ENCODE measurements at places on chromosomes 6 and 20.

GRCh38 chr6:15331629-15332251 is 85.9 kb downstream of the JARID2 start:
- no peak for DNase-seq

GRCh38 chr6:88631830-88632229 is 331.6 kb downstream of the RNGTT start:
- DNase-seq: no peak

DNA sequence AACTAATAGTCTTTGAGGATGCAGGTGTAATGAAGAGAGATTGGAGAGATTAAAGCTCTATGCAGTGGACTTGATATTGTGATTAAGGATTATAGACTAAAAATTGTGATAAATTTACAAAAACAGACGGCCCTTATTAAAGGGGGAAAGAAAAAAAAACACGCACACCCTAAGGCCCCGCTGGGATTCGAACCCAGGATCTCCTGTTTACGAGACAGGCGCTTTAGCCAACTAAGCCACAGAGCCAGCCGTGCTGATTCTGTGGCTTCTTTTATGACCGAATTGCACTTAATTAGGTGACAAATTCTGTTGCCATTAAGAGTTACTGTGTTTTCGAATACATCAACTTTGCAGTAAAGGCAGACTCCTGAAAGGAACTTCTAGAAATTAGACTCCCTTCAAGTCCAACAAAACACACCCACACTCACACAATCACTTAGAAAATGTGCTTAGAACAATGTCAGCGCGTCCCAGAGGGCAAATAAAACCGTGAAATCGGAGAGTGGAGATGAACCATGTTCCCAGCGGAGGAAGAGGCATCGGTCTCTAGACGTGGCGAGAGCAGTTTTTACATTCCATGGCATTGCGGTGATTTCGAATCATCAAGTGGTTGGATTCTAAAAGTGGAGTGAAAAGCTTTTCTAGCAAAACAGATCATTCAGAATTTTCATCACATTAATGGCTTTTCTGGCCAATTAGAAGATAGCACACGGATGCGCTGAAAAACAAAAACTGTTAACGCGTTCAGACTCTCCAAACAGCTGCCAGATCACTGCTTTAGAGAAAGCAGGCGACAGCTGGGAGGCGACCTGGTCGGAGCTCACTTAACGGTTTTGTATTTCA is 122.6 kb downstream of the GPX5 start:
- peak; percentile 85 for DNase-seq

GRCh38 chr6:54719633-54720032 is 126.9 kb upstream of the FAM83B start:
- no peak for DNase-seq

GRCh38 chr6:149357726-149358538 is 40.4 kb downstream of the TAB2 start:
- no peak for DNase-seq

DNA sequence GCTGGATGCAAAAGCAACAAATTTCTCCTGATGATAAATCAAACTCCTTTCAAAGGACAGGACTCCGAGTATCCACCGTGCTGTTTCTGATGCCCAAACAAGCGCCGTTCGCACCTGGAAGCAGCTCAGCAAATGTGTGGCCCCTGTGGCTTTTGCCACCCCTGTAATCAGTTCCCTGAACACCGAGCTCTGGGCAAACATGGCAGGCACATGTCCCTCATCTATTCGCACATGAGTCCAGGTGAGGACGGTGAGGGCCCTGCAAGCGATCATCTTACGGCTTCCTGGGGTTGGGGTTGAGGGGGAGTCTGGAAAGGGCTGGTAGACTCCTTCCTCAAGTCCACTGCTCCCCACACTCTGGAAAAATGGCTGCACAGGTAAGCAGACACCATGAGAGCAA is 23.7 kb downstream of the RNASET2 start:
- no peak for DNase-seq

All from NCI-H2227 treated with DMSO at 0.1 percent for 48 hours (cell line).